DMS53 (cell line): ENCODE measurements at places on chromosomes 5 and 9.

DNA sequence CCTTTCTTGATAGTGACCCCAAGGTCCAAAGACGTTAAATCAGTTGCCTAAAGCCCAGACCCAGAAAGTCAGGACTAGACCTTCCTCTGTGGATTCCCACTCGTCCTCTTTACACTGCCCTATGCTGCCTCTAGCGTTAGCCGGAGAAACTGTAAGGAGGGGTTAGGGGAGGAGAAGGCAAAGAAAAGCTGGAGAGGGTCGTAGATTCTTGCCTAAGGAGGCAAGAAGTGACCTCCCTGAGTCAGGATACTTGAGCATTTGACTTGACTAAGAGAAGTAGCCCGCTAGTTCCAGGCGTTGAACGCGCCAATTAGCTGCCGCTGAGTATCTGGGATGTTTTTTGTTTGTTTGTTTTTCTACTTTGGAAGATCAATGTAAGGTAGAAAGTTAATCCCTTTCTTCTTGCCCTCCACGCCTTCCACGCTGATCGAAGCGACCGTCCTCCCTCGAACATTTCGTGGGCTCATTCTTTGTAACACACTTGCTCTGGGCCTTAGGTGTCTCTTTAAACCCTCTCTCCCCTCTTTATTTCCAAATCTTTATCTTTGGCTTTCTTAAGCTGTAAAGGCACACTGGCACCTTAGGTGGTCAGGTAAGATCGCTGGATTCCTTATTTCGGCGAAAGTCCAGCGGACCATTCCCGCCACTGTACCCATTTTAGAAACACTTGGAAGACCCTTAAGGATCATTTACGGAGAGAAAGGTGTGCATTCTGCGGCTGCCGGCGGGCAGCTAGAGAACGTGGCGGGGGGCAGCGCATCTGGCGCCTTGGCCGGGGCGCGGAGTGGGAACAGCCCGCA, 5.1 kb upstream of the RGMB start:
- peak; percentile 75 for DNase-seq

DNA sequence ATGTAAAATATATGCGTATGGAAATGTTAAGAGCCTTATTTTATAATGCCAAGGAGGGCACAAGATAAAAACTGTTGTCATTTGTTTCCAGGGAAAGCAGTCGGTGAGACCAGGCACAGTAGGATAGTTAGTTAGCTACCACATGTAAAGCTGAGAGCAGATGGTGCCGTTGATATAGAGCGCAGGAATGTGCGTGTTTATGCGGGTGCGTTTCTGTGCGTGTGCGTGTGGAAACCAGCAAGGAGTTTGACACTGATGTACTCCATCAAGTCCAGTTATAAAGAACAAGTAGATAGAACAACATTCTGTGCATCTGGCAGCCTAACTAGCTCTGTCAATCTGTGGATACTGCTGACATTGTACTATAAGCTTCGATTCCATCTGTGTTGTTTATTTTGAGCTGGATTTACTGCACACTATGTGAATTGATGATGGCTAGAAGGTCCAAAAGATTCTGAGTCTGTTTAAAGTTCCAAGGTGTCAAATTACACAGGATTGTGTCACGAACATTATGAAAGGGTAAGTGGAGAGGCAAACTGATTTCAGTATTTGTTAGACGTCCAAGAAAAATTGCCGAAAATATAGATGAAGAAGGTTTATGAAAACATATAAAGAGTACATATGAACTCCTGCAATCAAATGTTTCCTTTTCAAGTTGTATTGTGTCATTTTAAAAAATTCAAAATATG, 494.9 kb upstream of the MEF2C start:
- DNase-seq = peak; percentile 23

GRCh38 chr5:37391591-37391990, 12.5 kb downstream of the WDR70 start:
- no peak for DNase-seq

DNA sequence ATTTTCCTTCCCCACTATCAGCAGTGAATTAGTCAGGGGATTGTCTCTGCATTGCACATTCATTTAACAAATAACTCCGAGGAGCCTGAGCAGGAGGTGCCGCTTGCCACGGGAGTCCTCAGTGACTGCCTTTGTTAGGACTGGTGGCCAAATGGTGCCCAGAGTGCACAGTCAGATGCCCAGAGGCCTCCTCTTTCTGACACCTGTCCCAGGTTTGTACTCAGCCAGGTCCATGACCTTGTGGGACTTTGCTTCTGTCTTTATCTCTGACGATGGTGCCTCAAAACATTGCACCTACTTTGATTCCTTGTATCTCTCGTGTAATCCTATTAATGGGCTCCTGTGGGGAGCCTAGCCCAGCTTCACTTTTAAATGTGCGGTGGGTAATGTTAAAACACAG, 4.3 kb downstream of the SRD5A1 start:
- no peak for DNase-seq

- no peak for DNase-seq
Observed at GRCh38 chr9:130189840-130190239, 17.6 kb downstream of the NCS1 start.

DNA sequence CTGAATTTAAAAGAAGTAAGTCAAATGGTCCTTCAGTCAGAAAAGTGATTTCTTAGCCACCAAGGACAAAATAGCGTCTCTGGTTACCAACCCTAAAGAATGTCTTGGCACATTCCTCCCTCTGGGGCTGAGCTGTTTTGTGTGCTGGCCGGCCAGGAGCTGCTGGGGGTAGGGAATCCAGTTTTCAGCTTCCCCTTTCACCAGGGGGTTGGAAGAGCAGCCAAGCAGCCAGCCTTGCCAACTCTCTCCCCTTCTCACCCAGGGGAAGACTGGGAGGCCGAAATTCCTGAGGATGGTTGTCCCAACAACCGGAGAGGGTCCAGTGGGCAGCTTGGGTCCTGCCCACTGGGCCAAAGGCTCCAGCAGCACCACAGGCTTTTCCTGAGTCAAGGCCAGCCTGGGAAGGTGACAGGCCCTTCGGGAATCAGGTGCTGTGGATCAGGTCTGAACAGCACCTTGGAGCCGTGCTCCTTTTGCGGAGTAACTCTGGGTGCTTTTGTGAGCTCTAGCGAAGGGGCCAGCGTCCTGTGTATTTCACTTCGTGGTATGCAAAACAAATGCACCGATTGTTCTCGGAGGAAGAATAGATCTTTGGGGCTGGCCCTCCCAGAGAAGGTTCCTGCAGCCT, 4.2 kb downstream of the WWC1 start:
- DNase-seq = no peak

- DNase-seq = peak; percentile 23
Observed at GRCh38 chr9:99966716-99967115, 60.3 kb downstream of the STX17 start.

DNA sequence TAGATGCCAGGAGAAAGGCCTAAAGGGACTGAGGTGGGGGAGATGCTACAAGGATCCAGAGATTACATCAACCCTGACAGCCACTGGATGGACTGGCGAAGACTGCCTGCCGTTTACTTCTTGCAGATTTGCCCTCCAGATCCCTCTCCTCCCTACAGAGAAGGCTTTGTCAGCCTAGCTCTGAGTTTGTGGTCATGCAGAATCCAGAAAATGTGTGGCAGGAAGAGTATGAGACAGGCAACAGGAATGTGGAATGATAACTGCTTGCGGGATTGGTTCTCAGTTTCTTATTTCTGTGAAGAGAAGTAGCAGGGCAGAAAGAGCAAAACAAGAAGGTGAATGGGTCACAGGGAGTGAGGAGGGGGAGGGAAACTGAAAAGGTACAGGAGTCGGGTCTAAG, 129.6 kb downstream of the TLE1 start:
- DNase-seq = no peak

DNA sequence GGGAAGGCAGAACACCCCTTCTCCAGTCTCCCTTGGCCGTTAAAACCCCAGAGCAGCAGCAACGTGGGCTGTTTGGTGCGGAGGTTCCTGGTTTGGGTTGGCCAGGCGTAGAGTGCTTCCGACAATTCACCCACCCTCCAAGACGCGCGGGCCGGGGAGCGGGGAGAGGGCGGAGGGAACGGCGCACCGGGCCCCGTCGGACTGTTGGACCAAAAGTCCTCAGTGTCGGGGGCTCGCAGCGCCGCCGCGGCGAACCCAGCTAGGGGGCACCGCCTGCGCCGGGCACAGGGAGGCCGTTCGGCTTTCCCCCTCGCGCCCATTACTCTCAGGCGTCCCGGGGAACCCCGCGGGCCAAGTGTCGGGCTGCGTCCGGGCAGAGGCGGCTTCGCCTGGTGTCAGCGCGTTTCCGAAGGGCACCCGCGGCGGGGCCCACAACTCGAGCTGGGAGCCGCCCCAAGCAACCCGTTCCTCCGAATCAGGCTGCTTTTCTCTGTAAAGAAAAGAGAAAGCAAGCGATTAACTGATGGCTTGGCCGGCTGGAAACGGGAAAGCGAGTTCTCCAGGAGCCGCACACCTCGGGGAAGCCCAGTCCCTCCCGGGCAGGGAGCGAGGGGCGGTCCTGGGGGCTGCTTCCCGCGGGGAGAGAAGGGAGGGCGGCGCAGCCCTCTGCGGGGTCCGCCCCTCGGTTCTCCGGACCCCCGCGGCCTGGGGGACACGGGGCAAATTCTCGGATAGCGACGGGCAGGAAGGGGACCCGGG, 145.5 kb downstream of the ERCC6L2 start:
- peak; percentile 42 for DNase-seq

GRCh38 chr9:18333157-18333556, 140.8 kb upstream of the ADAMTSL1 start:
- DNase-seq = no peak

DNA sequence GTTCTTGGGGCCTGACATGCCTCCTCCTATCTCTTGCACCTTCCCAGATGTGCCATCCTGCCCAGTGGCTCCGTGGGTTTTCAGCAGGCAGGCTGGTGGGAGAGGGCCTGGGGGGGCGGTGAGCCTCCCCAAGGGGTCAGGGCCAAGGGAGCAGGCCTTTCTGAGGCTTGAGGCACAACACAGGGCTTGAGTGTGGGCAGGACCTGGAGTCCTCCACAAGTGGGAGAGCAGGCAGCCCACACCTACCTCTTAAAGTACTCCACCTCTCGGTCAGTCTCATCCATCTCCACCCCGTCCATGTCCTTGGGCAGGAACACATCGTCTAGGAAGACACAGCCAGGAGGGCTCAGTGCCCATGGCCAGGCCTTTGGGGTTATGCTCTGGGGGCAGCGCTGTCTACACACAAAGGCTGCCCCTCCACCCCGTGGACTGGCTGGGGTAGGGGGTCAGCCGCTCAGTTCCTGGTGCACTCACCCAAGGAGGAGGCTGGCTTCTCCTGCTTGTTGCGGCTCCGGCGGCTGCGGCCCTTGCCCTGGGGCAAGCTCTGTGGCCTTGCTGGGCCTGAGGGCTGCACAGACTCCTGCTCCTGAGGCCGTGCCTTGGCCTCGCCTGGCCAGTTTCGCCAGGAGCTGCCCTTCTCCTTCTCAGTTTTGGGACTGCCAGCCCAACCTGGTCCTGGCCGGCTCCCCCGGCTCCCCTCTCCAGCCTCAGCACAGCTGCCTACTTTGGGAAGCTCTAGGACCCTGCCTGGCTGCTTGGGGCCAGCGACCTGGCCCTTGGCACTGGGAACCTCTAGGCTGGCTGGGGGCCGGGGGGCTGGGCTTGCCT, 7.2 kb upstream of the DDX41 start:
- DNase-seq = no peak

DNA sequence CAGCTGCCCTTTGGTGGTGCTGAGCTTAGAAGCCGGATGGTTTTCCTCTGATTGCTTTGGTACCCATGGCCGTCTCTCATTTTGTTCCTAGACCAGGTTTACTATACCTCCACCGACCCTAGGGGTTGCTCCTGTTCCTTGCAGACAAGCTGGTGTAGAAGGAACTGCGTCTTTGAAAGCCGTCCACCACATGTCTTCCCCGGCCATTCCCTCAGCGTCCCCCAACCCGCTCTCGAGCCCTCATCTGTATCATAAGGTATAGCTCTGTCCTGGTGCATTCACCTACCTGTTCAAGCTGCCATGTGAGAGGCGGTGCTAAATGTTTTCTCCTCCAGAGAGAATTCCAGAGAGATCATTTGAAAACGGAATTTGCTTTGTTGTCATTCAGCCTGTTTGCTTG, 39.5 kb downstream of the TENT4A start:
- no peak for DNase-seq

DNA sequence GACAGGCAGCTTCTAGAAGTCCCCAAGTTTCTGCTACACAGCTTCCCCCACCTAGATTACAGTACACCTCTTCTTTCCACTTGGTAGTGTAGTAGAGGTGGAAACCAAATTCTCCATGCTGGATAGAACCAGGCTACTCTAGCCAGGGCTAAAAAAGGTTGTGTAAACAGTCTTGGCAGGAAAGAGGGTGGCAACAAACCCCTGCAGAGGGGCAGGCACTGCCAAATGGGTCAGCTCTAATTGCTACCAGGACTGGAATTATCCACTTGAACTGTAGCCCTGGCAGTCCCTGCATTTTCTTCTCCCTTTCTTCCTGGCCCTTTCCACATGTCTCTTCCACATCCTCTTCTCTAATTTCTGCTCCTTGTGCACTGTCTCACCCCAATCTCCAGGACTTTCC, 24.8 kb downstream of the RANBP3L start:
- no peak for DNase-seq

GRCh38 chr5:164500856-164501255, 995.4 kb downstream of the MAT2B start:
- DNase-seq = no peak

DNA sequence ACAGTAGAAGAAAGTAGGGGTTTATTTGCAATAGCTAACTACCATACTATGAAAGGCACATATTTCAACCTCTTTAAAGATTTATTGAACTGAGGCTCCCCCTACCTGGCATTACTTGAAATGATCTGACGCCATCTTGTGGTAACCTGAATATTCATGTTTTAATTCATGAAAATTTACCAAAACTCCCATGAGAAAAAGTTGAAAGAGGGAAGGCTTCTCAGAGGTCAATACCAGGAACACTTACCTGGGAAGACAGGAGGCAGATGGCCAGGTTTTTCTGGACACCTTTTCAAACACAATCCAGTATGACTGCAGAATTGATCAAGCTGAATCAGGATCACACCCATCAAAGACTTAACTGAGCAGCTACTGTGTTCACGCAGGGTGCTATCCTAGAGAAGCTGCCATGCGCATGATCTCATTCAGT, 9.4 kb downstream of the PRELID2 start:
- DNase-seq = peak; percentile 83
